ENCODE measurements at places on chromosomes 12 and 14. TPM values are rescaled to one million over a fixed set of nuclear protein-coding genes. Genes with fewer than 3 reads are reported as not detected.

Gene ZFHX2
- 0.93 TPM for total RNA-seq

Gene HOXC5
- not detected for total RNA-seq

Gene ITGB7
- total RNA-seq = 1.7 TPM

Gene P3H3
- total RNA-seq = 17.3 TPM

Gene IGF1
- 14.6 TPM for total RNA-seq

- H3K27me3 ChIP-seq = no peaks in the 10 kb centered on the region
- H3K4me3 ChIP-seq = no peak overlapping the region
- no peak overlapping the region for H3K27ac ChIP-seq
- no peaks in the 10 kb centered on the region for H3K36me3 ChIP-seq
- no peak for DNase-seq
Measured at GRCh38 chr12:42278128-42278510, 40.1 kb upstream of the YAF2 start.

DNA sequence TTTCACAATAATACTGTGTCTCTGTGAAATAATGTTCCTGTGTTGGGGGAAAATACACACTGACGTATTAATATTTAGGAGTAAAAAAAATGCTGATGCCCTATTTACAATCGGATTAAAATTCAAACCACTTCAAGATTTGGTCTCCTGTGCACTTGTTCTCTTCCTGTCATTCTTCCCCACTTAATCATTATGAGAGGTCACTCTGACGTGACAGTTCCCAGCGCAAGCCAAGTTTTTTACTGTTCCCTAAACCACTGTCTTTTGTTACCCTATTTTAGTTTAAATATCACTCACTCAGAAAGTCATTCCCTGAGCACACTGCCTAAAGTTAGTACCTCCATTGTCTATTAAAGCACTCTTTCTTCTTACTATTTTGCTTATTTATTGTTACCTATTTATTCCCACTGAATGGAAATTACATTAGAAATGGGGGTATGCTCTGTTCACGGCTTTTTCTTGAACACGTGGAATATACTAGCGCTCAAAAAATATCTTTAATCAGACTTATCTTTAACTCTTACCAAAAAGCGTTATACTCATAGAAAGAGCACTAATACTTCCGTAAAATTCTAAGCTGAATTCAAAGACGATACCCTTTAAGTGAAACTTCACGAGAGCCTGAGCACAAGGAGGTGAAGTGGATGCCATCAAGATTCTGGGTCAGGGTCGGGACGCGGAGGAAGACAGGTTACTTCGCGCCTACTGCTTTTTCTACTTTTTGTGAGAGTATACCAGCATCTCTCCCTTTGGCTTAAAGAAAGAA lies 670 bp upstream of the PSMA3 start:
- peak overlapping the region; percentile 86 for H3K4me3 ChIP-seq
- no peaks in the 10 kb centered on the region for H3K36me3 ChIP-seq
- H3K27ac ChIP-seq = peak overlapping the region; percentile 83
- no peak for DNase-seq
- no peaks in the 10 kb centered on the region for H3K27me3 ChIP-seq

DNA sequence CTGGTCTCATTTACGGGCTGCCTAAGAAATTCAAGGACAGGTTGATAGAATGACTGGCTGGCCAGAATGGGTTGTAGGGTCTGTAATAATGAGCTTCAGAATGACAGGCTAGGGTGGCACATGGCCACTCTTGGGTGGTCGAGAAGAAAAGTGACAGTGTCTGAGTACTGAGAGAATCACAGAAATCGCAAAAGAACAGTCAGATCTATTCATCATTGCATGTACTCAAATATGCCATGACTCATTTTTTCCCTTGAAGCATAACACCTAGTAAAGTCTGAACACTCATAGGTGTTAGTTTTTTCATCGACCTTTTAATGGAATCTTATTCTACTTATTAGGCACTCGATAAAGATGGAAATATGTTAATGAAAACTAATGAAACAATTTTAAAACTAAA lies 37.8 kb upstream of the SEL1L start:
- H3K27me3 ChIP-seq = no peaks in the 10 kb centered on the region
- no peaks in the 10 kb centered on the region for H3K36me3 ChIP-seq
- DNase-seq = no peak
- H3K4me3 ChIP-seq = no peak overlapping the region

GRCh38 chr14:92560106-92560865 lies 46.7 kb downstream of the RIN3 start:
- DNase-seq = no peak
- H3K27ac ChIP-seq = no peak overlapping the region
- no peaks in the 10 kb centered on the region for H3K27me3 ChIP-seq

All from pancreas (tissue), 10 donors.